ENCODE measurements at places on chromosomes 4 and X.
A peak's percentile ranks its signal among the peaks of the same experiment; 100 is the strongest.

- peak; percentile 18 for DNase-seq
Observed at GRCh38 chr4:105709081-105709450, 482 bp downstream of the GSTCD start.

DNA sequence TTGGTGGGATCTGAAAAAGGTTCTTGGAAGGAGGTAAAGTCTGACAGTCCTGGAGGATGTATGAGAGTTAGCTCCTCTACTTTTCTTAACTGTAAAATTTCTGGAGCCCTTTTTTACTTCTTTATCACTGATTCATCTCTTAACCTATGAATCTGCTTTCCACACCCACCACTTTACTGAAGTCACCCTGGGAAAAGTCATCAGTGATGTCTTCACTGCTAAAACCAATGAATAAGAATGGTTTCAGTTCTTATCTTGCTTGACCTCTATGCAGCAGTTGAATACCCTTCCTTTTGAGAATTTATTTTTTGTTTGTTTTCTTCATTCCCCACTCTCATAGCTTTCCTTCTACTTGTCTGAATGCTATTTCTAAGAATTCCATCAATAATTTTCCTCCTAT lies 80.0 kb downstream of the AREG start:
- DNase-seq: no peak

DNA sequence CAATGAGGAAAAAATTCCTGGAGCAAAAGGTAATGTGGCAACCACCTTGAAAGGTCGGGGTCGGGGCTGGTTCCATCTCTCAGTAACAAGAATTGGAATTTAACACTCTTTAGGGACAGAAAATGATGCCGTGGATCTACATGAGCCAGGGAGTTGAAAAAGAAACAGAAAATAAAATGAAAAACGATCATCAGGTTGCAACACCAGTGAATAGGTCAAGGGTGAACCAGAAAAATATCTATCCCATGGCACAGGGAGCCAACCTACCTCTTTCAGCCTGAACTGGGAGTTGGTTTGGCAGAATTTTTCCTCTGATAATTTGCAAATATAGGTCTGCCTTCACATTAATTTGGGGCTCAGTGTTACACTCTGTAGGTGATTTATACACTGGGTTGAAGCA lies 93.7 kb downstream of the C4orf33 start:
- no peak for DNase-seq

DNA sequence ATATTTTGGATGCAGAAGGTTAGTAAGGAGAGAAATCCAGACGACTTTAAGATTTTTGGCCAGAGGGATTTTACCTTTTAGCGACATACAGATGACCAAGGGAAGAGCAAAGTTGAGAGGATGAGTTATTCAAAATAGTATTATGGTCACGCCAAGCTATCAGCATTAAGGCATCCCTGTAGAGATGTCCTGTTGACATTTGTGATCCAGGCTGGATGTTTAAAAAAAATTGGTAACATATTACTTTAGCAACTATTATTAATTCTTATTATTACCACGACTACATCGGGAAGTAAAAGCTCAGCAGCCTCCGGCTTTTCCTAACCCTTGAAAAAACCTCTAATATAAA lies 562 bp upstream of the OSTC start:
- no peak for DNase-seq

GRCh38 chr4:98688411-98689290 lies 30.2 kb upstream of the TSPAN5 start:
- DNase-seq: no peak

DNA sequence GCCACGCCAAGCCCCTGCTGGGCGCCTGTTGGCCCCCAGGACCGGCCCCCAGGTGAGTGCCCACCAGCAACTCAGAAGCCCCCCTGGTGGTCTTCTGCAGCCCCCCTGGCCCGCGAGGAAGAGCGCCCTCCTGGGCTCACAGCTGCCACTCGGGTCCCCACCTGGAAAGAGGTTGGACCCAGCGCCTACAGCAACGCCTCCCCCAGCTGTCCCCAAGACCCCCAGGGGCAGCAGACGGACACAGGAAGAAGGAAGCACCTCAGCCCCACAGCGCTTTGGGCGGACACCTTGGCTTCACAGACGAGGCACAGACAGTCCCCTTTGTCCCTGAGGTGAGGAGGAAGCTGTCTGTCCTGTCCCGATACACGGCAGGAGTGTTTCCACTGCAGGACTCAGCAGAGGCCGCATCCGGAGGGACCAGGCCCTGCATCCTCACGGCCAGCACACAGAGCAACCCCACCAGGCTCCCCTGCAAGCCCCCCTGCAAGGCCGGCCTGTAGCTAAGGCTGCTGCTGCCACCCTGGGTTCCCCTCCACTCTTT lies 115.6 kb upstream of the NKX1-1 start:
- DNase-seq: no peak

GRCh38 chr4:148842843-148843242 lies 400.6 kb upstream of the NR3C2 start:
- DNase-seq: no peak
